ENCODE measurements at places on chromosomes 2 and 18. TPM values are rescaled to one million over a fixed set of nuclear protein-coding genes. Genes with fewer than 3 reads are reported as not detected.

The SERPINB4 gene
- total RNA-seq, result not detected

GRCh38 chr2:23390152-23390551 lies 5.2 kb downstream of the KLHL29 start:
- no peak for DNase-seq

The FTCDNL1 gene
- 5.6 TPM for total RNA-seq

The MPP4 gene
- total RNA-seq, result 0.11 TPM

The MFSD2B gene
- not detected for total RNA-seq

The GPR55 gene
- 0.13 TPM for total RNA-seq

The GAREM2 gene
- 4.0 TPM for total RNA-seq

The OSR1 gene
- total RNA-seq, result not detected

GRCh38 chr18:53771664-53772063 lies 452.8 kb downstream of the MBD2 start:
- DNase-seq, result no peak

The TTR gene
- total RNA-seq, result 0.18 TPM
